ENCODE measurements at places on chromosomes 2 and 18.

- DNase-seq: no peak
Observed at GRCh38 chr2:72889991-72890390, 2.8 kb downstream of the SPR start.

DNA sequence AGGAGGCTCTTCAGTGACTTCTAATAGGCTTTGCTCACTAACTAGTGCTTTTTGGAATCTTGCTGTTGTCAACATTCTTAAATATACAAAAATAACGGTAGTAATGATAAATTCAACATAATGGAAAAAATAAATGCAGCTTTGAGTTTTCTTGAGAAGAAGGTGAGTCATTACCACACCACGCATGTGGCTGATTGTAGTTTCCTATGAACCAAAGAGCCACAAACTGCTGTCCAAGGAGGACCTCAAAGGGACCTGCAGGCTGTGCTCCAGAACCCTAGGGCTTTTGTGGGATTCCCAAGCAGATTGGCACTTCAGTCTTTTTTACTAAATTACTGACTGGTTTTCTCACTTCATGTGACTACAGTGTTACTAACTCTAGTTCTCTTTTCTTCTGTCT lies 66.7 kb downstream of the TPGS2 start:
- DNase-seq: no peak

DNA sequence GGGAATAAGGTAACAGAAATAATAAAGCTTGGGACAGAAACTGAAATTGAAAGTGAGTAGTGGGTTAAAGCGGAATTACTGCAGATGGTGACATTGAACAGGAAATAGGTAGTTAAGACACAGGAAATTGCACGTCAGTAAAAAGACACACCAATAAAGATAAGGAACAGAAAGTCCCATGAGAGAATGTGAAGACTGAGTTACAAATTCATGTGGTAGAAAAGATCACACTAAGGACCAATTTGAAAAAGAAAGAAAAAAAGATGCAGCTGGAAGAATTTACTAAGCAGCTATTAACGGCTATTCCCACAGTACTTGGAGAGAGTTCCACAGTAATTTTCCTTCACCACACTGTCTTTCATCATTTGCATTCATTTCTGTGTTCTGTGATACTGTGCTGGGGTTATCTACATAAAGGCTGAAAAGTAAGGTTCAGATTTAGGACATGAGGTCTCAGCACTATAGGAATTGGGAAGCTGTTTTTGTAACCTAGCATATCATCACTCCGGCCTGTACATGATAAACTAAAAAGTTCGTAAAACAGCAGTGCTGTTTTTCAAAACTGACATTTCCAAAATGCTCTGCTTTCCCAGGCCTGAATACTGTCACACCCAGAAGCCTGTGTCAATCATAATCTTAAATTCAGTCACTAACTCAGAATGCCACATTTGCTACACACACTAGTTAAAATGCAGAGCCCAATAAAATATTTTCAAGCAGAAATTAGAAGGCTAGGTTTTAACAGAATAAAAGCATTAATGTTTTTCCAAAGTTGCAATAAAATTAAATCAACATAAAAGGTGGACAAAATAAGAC lies 42.9 kb downstream of the SRBD1 start:
- no peak for DNase-seq

- no peak for DNase-seq
Observed at GRCh38 chr2:8389431-8390108, 292.3 kb upstream of the ID2 start.

DNA sequence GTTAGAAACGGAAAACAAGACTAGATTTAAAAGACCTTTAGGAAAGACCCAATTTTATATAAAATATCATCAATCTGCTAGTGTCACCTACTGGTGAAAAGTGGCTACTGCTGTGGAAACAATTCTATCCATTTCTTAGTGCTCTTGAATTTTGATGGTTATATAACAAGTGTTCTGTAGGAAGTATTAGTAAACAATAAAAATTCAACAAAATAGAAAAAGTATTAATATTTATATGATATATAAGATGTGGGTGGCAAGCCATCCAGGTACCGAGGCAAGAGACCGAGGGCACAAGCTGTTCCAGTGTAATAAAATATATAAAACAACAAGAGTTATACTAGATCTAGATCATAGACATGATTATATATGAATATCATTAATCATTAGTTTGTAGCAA lies 6.2 kb upstream of the TMEM87B start:
- no peak for DNase-seq

GRCh38 chr18:22630980-22631379 lies 213.3 kb upstream of the CTAGE1 start:
- DNase-seq: no peak

- DNase-seq: no peak
Observed at GRCh38 chr2:133163111-133163510, 405.2 kb downstream of the NCKAP5 start.

DNA sequence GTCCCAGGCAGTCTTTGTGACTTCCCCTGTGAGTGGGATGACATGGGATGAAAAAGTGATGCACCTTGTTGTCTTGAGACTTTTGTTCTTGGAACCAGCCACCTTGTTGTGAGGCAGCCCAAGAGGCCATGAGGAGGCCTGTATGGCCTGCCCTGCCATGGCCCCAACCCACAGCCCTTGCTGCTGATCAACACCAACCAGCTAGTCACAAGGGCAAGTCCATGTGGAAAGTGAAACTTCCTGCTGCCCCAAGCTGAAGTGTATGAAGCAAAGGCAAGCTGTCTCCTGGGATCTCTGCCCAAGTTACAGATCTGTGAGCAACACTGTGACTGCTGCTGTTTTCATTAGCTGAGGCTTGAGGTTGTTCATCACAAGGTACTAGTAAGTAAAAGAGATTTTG lies 21.6 kb downstream of the TMEM18 start:
- DNase-seq: no peak

- DNase-seq: no peak
Observed at GRCh38 chr2:29361231-29361630, 246.0 kb downstream of the CLIP4 start.

DNA sequence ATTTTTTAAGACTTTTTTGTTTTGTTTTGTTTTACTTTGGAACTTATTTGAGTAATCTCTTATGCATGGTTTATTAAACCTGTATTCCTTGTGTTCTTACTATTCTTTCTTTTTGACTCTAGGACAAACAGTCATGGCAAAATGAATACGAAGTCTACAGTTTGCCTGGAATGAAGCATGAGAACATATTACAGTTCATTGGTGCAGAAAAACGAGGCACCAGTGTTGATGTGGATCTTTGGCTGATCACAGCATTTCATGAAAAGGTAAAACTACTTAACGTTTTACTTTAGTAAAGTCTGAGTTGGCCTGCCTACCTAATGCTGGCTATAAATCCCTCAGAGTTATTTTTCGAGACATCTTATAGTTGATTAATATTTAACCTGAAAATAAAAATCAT lies 72.3 kb downstream of the ACVR2A start:
- DNase-seq: no peak

DNA sequence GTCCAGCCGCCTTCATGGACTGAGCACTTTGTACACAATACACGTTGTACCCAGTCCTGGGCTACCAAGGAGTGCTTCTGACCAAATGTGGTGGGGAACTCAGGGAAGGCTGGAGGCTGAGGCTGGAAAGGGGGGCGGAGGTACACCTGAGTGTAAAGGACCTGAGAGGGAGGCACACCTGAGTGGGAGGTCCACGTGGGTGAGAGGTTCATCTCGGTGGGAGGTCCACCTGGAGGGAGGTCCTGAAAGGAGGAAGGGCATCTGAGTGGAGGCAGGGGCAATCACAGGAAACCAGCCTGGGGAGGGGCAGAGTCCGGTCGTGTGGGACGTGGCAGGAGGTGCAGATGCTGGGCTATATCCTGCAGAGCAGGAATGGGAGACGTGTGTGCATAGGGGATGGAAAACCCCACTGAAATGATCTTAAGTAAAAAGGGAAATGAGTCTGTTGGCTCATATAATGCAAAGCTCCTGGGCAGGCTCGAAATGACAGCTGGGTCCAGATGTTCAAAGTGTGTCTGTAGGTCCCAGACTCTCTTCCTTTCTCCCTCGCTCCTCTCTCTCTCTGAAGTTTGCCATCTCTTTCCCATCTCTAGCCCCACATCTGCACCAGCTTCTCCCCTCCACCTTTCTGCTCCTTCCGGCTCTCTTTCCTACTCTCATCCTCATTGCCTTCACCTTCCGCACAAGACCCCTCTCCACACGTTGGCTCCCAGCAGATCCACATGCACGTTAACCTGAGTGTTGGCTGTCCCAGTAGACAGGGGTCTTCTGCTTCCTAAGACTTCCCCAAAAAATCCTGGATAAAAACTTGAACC lies 137.7 kb downstream of the PXDN start:
- DNase-seq: no peak

- DNase-seq: no peak
Observed at GRCh38 chr2:107698861-107699260, 127.8 kb upstream of the RGPD4 start.

DNA sequence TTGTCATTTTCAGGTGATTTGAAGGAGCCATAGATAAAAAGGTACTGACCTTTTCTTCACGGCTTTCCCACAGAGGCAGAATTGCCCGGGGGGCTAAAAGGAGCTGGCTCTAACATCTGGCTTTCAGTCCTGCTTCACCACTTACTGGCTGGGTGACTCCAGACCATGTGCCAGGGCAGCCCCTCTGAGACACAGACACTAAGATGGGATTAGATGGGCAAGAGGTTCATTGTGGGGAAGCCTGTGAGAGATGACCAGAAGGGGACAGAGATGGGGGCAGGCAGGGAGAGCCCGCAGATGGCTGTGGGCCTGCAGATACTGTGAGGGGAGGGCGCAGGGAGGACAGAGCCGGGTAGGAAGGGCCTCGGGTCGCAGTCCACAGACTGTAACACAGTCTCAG lies 74.7 kb upstream of the TTC39C start:
- DNase-seq: no peak

DNA sequence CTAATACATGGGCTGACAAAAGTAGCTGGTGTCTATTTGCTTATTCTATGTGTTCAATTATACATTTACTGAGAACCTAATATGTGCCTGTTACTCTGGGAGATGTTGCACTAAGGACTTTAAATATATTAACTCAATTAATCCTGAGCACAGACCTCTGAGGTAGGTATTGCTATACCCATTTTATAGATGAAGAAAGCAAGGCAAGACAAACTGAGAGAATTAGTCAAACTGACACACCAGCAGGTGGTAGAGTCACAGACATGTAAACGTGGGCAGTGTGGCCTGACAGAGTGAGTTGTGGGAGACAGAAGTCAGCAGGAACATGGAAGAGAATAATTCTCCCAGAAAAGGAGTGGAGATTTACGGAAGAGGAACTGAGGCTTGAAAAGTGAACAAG lies 428.9 kb downstream of the LPIN1 start:
- DNase-seq: no peak

GRCh38 chr2:72979896-72980295 lies 62.6 kb downstream of the EMX1 start:
- DNase-seq: no peak

DNA sequence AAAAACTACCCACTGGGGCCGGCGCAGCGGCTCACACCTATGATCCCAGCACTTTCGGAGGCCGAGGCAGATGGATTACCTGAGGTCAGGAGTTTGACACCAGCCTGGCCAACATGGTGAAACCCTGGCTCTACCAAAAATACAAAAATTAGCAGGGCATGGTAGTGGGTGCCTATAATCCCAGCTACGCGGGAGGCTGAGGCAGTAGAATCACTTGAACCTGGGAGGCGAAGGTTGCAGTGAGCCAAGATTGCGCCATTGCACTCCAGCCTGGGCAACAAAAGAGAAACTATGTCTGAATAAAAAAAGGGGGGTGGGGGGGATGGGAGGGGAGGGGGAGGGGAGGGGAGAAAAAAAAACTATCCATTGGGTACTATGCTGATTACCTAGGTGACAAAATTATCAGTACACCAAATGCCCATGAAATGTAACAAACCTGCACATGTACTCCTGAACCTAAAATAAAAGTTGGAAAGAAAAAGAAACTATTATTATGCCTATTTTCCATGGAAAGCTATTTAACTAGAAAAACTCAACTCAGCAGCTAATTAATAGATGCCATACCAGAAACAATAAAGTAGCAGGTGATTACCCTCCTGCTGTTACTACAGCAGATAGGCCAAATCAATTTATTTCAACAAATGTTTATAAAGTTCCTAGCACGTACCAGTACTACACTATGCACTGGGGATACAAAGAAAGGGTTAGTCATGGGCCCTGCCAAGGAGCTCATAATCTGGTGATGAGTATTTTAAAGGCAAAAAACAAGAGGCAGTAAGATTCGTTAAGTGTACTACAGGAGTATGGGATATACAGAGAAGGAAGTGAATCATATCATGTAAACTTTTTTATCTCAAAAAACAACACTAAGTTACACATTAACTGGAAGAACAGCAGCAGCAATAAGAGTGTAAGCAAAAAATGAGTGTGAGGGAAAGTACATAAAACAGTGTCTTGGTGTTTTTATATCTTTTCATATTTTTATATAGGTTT lies 112.8 kb upstream of the SLC39A10 start:
- no peak for DNase-seq

- no peak for DNase-seq
Observed at GRCh38 chr2:55159037-55159651, 72.9 kb downstream of the CLHC1 start.

GRCh38 chr2:14722904-14723570 lies 90.5 kb downstream of the LRATD1 start:
- DNase-seq: no peak

DNA sequence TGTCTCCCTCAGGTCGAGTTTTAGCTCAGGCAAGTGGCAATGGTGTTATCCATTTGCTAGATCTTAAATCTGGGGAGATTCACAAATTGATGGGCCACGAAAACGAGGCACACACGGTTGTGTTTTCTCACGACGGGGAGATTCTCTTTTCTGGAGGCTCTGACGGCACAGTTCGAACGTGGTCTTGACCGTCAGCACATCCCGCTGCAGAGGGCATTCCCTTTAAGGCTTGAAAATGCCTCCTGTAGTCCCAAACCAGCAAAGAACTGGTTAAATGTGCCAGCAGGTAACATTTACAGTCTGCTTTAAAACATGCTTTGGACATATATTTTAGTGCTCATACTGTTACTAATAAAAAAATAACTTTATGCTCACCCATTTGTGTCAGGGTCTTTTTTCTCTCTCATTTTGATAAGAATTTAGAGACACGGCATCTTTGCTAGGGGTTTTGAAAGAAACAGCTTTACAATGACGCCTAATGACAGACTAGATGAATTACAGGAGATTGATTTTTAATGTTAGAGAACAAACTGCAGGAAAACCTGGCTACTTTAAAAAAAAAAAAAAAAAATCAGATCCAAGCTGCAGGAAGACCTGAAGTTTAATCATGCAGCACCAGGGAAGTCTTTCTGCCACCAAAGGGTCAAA lies 602 bp upstream of the VWC2L start:
- DNase-seq: no peak

- no peak for DNase-seq
Observed at GRCh38 chr2:73776869-73777519, 2.9 kb downstream of the DUSP11 start.

GRCh38 chr2:206993396-206993911 lies 54.1 kb downstream of the CPO start:
- no peak for DNase-seq

Measured in activated gamma-delta T cell treated with anti-CD3 and anti-CD28 coated beads, Interleukin-2, amount 50 U/mL, for 16 hours (primary cell).